Activated CD4-positive, alpha-beta T cell treated with anti-CD3 and anti-CD28 coated beads for 24 hours (primary cell): ENCODE measurements at places on chromosomes 7 and 10.

GRCh38 chr10:45553155-45553554 is 119.4 kb downstream of the ZFAND4 start:
- DNase-seq, result no peak

GRCh38 chr7:27112955-27113949 is 10.8 kb upstream of the HOXA2 start:
- DNase-seq, result no peak

- no peak for DNase-seq
These were observed 45.9 kb downstream of the SGMS1 start for GRCh38 chr10:50577681-50578350.

DNA sequence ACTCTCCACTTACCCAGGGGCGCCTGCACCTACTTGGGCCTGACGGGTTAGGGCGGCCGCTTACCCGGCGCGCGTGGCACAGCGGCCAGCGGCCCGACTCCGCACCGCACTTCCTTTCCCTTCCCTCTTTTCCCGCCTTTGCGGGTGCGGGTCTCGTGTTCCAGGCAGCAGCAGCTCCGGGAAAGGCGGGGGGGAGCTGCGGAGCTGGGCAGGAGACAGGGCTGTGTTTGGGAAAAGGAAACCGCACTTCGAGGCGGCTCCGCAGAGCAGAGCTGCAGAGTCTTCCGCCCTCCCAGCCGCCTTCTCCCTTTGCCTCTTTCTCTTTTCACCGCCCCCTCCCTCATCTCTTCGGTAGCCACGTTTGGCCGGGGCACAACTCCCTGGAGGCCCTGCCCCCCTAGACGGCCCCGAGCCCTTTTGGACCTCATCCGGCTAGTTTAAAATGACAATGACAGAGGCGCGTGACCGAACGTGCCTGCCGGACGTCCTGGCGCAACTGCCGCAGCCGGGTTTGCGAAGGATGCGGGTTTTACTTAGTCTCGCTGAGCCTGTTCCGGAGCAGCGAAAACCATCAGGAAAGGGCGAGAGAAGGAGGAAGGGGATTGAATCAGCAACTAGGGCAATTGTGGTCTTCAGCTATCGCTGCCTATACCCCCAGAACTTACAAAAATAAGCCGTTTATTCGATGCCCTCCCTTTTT is 7.9 kb upstream of the PAX2 start:
- no peak for DNase-seq

DNA sequence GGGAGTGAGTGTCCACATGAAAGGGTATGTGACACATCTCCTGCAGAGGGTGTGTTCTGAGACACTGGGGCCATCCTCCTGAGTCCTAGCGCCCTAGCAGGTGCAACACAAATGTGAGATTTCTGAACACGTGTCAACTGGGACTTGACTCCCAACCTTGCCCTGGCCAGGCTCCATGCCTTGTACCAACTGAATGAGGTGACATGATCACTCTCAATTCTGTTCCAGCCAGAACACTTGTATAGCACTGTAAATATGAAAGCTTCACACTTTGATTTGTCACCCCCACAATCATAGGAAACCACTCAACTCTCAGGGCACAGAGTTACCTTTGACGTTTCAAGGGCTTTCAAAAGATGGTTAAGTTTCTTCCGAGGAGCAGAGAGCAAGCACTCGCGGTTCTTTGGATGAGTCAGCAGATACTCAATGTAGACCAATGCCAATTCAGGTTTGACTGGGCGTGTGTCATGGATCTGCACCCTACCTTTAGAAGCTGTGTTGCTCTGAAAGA is 48.6 kb downstream of the NCAPG2 start:
- peak; percentile 37 for DNase-seq

DNA sequence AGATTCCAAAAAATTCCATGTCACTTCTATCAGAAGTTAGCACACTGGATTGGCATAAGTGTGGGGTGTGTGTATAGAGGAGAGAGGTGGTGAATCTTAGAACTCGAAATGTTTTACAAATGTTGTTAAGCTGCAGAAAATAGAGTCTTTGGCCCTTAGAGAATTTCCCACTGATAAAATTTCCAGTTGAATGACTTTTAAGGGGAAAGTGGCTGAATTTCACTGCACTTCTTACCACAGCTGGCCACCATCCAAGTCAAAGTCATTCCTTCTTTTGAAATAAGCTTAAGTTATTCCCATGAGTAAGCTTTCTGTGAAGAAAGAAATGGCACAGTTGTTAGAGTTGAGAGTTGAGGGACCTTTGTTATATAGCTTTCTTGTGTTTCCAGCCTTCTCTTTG is 13.9 kb downstream of the VCL start:
- no peak for DNase-seq

GRCh38 chr10:1195828-1196227 is 139.6 kb downstream of the WDR37 start:
- DNase-seq, result no peak

- DNase-seq, result no peak
These were observed 138.3 kb downstream of the CYP26A1 start for GRCh38 chr10:93211991-93212390.

DNA sequence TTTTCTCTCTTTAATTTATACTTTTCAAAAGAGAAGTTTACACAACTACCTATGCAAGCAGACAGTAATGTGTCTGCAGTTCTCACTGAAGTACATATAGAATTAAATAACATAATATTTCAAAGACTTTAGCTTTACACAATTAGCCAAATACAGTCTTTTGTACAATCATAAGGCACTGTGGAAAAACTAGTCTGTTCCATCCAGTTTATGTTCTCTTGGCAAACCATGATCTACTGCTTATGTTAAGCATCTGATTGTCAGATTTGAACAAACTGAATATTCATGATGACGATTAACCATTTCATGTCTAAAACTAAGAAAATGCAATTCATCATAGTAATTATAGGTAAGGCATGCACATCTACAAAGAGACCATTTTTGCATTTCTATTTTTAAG is 842 bp downstream of the SEMA3A start:
- DNase-seq, result no peak

DNA sequence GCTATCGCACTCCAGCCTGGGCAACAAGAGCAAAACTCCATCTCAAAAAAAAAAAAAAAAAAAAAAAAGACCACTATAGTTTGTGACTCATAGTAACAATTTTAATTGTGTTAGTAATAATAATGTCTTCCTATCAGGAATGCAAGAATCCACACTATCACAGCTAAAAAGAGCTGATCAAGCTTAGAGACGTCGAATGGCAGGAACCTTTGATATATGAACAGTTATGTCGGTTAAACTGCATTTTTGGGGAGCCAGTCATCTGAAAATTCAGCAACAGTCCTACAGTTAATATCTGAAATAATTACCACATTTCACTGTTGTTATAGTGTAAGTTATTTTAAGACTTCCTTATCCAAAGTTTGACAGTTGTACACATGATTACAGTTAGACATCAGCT is 8.8 kb downstream of the PHYH start:
- DNase-seq, result no peak

- no peak for DNase-seq
These were observed 100.0 kb downstream of the SLC25A13 start for GRCh38 chr7:96221888-96222287.
